Subcutaneous adipose tissue (tissue), 4 donors: ENCODE measurements at places on chromosomes 4 and X. TPM values are rescaled to one million over a fixed set of nuclear protein-coding genes. Genes with fewer than 3 reads are reported as not detected.

The NAA11 gene
- not detected for total RNA-seq

The CXorf49 gene
- not detected for total RNA-seq

The CTSO gene
- 17.6 TPM for total RNA-seq

The MAGEE1 gene
- total RNA-seq: 0.65 TPM

The C4orf33 gene
- 11.7 TPM for total RNA-seq

The XK gene
- total RNA-seq: 0.33 TPM

The FAT1 gene
- total RNA-seq: 79.9 TPM

The HPSE gene
- total RNA-seq: 5.4 TPM

The PRR32 gene
- total RNA-seq: not detected

The RTL9 gene
- total RNA-seq: 0.17 TPM

The HPGD gene
- 80.6 TPM for total RNA-seq
